ENCODE measurements at places on chromosomes 5 and 9.

DNA sequence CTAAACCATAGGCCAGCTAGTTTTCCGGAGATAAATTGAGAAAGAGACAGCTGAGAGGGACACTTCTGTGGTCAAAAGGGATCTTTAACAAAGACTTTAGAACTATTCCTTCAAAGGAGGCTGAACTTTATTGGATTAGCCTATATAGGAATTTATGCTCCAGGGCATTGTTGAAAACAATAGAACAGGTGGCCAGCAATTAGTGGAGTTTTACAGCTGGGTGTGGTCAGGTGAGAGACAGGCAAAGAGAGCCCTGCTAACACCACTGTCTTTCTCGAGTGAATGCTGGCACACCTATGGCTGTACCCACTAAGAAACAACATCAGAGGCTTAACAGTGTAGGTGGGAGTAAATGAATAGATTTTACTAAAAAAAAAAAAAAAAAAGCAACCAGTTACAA is 16.7 kb upstream of the TLR4 start:
- no peak for DNase-seq

DNA sequence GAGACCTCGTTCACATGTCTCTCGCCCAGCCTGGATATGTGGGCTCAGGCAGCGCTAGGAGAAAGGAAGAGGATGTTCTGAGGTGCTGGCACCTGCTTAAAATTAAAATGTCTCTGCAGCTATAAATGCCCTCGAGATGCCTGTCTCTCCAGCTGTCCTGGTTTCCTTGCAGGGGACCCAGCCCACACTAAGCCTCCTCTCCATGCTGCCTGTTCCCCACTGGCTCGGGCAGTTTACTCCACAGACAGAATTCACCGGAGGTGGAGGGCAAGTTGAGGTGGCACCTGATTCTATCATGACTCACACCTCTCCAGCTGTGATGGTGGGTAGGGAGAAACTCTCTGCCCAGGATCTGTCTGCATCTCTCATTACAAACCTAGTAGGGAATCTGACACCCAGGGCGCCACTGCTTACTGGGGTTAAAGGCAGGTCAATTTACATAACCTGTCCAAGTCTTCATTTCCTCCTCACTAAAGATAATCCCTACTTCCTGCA is 420.9 kb downstream of the SPOCK1 start:
- no peak for DNase-seq

- no peak for DNase-seq
These were observed 858.8 kb upstream of the NUDT12 start for GRCh38 chr5:104421431-104421830.

- no peak for DNase-seq
These were observed 71.6 kb upstream of the FSTL4 start for GRCh38 chr5:133683646-133684596.

DNA sequence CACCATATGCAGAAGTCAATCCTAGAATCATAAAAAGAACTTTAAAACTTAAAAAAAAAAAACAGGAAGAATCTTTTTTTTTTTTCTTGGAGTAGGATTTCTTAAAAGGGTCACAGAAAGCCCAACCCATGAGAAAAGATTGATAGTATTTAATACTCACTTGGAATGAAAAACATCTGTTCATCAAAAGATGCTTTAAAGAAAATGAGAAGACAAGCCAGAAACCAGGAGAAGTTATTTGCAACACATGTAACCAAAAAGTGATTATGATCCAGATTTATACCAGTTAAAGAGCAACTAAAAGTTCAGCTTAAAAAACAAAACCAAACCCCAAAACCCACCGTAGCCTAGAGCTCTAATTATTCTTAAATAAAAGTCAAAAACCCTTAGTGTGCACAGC is 69.3 kb downstream of the TLE4 start:
- no peak for DNase-seq

- DNase-seq: no peak
These were observed 16.1 kb downstream of the SNX18 start for GRCh38 chr5:54533541-54534190.

DNA sequence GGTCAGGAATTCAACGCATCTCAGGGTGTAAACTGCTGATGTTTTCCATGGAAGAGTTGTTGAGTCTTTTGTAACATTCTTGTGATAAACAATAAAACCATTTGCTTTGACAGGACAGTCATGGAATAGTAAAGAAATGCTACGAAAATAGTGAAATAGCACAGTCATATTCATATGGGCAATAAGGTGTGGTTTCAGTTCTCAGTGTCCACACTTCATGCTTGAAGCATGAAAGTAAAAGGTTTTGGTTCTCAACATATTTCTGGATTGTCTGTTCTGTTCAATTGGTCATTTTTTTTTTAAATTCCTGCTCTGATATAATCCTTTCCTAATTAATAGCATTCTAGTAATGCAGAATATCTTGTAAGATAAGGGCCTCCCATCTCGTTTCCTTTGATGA is 467.6 kb upstream of the ZNF608 start:
- DNase-seq: no peak

GRCh38 chr9:98971168-98971914 is 27.6 kb downstream of the COL15A1 start:
- no peak for DNase-seq

DNA sequence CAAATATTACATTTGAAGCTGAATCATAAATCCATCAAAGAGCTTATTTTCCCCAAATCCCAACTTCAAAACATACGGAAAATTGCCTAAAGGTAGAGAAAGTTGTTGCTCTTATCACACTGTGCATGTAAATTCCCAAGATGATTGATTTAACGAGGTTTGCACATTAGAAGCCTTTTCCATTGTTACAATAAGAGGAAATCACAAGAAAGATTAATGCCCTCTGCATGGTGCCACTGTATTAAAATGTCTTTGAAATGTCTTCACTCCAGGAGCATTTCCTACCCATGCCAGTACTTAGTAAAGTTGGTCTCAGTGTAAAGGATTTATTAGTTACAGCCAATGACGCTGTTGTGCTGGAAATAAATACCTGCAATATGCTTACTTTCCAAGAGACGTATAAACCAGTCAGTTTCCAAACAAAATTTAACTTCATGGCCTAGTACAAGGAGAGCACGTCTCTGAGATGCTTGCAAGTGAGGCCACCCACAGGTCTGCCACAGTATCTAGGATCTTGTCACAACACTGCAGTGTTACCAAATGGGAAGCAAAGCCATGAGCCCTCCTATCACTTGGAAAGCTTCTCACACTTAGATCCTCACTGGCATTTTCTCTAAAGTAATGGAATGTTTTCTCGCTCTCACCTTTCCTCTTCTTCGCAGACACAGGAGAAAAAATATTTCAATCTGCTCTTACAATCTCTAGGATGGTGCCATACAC is 112.4 kb downstream of the CETN3 start:
- DNase-seq: no peak

- DNase-seq: no peak
These were observed 171.4 kb downstream of the MCTP1 start for GRCh38 chr5:95113489-95113888.

- DNase-seq: no peak
These were observed 93.6 kb downstream of the UHRF2 start for GRCh38 chr9:6506571-6506970.

GRCh38 chr5:168995024-168995423 is 305.9 kb downstream of the SLIT3 start:
- DNase-seq: no peak

DNA sequence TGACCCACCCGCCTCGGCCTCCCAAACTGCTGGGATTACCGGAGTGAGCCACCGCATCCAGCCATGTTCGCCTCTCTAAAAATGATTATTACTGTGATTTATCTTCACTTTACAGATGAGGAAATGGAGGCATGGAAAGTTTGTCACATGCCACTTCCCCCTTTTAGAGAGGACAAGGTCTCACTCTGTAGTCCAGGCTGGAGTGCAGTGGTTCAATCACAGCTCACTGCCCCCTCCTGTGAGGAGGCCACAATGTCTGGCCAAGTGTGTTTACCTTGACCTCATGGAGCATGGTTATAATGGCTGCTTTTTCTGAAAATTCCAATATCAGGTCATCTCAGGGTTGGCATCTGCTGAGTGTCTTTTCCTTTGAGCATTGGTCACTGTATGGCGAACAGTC is 6.7 kb downstream of the PRRT1B start:
- no peak for DNase-seq

GRCh38 chr9:107224252-107224651 is 58.8 kb upstream of the RAD23B start:
- no peak for DNase-seq

DNA sequence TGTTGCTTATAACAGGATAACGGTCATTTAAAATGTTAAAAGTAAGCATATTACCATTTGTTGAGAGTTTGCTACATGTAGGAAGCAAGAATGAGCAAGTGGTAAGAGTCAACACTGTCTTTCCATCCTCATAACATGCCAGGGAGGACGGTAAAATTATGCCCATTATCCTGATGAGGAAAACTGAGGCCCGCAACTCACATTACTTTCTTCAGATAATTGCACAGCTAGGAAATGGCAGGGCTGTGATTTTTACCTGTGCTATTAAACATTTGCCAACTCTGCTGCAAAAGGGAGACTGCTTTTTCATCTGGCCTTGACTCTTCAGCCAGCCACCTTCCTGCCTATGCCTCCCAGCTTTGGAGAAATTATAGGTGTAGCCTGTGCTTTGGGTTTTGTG is 79.8 kb upstream of the BOD1 start:
- no peak for DNase-seq

All from stimulated activated CD4-positive, alpha-beta T cell treated with anti-CD3 and anti-CD28 coated beads, Interleukin-15, amount 100 ng/mL, for 24 hours (primary cell).